ENCODE measurements at places on chromosomes 12 and 14. TPM values are rescaled to one million over a fixed set of nuclear protein-coding genes. Genes with fewer than 3 reads are reported as not detected.

The PLXNC1 gene
- 7.6 TPM for total RNA-seq

DNA sequence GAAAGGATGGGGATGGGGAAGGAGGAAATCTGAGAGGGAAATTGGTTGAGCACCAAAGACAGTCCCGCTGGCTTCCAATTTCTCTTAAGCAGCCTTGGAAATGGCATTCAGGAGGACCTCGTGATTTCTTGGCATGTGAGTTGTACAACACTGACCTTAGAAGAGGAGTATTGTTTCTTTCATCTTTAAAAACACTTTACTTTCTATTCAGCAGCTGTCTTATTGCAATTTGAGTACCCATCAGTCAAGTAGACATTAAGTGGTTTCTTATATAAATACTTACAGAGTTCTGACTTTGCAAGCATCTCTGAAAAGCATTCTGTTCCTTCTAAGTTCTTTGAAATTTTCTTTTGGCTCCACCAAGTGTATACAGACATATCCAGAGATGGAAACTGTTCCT, 83.2 kb downstream of the LMNTD1 start:
- DNase-seq = no peak

The PRB2 gene
- total RNA-seq = 0.39 TPM

GRCh38 chr12:19946550-19946949, 421.8 kb upstream of the PDE3A start:
- no peak for DNase-seq

DNA sequence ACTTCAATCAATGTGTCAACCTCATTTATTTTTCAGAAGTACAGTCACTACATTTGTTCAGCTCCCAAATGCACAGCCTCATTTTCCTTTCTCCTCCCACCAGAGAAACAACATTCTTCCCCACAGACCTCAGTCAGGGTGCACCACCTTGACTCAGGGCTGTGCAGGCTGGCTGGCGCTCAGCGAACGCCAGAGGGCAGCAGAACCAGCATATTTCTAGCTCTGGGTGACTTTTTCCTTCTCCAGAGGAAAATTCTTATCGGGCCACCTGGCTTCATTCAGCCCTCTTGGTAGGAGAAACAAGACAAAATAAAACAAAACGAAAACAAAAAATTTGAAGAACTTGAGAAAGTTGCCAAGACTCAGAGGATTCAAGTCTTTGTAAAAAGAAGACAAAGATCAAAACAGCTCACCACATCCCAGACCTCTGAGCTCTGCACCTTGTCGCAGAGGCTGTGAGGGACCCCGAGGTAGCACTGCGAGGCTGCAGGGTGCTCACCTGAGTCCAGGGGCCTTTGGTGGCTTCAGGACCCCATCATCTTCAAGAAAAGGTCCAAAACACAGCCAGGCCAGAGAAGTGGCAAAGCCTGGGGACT, 33.7 kb downstream of the PAH start:
- DNase-seq = no peak

The AVPR1A gene
- total RNA-seq = 8.8 TPM

- DNase-seq = peak; percentile 66
These were observed 16.4 kb upstream of the PUS1 start for GRCh38 chr12:131912518-131913274.

The RAPGEF3 gene
- 15.8 TPM for total RNA-seq

The GLIPR1 gene
- 12.0 TPM for total RNA-seq

The CCDC85C gene
- total RNA-seq = 35.6 TPM

The SDR9C7 gene
- 161 TPM for total RNA-seq

The IAPP gene
- total RNA-seq = not detected

DNA sequence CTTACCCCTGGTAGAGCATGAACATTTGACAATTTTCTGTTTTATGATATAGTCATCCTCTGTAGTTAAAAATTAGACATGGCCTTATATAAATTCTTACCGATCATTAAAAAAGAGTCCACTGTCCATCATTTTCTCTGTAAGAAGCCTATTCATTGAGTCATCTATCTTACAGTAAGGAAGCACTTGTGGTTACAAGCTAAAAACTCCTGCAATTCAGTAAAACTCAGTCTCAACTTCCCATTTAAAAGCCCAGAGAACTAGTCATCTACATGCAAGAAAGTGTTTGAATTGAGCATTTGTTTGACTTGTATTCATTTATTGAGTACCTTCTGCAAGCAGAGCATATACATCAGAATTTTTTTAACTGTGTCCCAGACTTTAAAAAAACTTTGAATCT, 63.3 kb downstream of the GTF2A1 start:
- DNase-seq = no peak

DNA sequence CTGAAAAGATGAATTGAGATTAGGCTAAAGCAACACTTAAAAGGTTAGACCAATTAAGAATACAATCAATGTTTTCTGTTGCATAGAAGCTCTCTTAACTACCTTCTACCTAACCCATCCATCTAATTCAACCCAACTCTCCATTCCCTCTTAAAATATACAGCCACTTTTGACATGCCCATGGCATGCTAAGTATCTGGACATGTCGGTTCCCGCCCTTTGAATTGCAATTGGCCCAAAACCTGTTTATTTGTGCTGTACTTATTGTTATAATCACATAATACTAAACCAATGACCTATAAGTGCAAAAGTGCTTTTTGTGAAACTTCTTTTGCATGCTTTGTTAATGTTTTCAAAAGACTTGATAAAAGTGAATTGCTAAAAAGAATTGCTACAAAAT, 37.6 kb upstream of the APPL2 start:
- DNase-seq = no peak

DNA sequence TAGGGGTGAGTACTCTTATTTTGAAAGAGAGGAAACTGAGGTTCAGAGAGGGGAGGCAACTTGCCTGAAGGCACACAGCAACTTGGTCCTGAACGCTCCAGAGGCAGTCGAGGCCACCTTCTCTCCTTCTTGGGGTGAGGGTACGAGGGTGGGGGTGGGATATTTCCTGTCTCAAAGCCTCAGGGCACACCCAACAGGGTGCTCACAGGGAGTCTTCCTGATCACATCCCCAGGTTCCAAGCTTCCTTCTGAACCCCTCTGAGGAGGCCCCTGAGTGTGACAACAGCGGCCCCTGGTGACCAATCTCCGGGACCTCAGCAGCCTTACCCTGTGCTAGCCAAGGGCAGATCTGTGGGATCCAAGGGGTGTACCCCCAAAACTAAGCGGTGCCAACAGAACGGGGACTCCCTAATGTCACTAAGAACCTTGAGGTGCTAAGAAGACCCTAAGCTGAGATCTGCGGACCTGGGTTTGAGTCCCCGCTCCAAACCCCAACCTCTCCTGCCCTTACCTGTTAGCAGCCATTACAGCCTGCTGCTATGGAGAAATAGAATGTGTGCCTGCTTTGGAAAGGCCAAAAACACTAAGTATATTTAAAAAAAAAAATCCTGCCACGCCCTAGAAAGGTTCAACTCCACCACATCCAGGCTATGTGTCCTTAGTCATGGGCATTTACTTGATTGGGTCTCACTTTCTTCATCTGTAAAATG, 57.9 kb downstream of the TRPV4 start:
- peak; percentile 93 for DNase-seq

The FGD6 gene
- total RNA-seq = 19.1 TPM

DNA sequence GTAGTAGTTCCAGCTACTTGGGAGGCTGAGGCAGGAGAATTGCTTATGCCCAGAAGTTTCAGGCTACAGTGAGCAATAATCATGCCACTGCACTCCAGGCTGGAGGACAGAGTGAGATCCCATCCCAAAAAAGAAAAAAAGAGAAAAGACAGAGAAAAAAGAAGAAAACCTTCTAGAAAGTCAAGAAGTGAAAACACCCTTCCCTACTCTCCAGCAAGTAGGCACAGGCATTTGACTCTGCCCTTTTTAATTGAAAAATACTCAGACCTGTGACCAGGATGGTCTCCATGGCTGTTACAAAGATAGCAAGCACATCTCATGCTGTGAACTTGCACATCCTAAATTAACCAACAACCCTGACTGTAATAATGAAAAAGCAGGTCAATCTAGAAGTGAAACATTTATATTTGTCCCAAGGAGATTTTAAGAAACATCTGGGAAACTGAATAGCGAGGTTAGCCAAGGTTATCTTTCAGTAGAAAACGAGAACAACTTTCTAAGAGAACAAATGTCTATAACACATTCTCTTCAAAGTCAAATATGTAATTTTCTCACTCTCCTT, 2.0 kb downstream of the TMTC1 start:
- no peak for DNase-seq

DNA sequence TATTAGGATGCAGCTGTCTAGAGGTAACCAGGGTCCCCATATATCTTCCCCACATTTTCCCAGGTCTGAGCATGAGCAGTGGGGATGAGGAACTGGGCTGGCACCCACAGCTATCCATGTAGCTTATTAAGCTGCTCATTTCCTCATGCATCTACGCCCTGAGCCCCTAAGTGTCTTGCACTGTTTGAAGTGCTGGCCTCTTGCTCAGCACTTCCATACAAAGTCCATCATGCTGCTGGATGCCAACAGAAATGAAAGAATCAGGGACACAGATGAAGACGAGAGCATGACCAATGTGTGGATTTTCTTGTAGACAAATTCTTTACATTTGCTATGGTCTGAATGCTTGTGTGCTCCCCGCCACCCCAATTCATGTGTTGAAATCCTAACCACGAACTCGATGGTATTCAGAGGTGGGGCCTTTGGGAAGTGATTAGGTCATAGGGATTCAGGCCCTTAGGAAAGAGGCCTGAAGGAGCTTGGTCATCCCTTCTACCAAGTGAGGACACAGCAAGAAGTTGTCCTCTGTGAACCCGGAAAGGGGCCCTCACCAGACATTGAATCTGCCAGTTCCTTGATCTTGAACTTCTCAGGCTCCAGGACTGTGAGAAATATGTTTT, 54.5 kb downstream of the C12orf75 start:
- DNase-seq = no peak

The CCDC177 gene
- not detected for total RNA-seq

DNA sequence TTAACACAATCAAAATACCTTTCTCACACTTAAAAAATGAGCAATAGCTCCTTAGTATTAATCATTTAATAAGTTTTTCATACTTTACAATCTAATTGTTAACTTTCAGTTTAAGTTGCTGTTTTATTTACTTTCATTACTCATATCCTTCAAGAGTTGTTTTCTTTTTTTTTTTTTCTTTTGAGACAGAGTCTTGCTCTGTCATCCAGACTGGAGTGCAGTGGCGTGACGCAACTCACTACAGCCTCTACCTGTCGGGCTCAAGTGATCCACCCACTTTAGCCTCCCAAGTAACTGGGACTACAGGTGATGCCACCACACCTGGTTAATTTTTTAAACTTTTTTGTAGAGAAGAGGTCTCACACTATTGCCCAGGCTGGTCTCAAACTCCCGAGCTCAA, 16.1 kb downstream of the ZBTB1 start:
- DNase-seq = no peak

The PTHLH gene
- 2.7 TPM for total RNA-seq

GRCh38 chr12:124664395-124665111, 97.1 kb upstream of the NCOR2 start:
- DNase-seq = no peak

- DNase-seq = no peak
These were observed 130.6 kb upstream of the MDM1 start for GRCh38 chr12:68462803-68463202.

The CNTN1 gene
- total RNA-seq = 7.5 TPM

DNA sequence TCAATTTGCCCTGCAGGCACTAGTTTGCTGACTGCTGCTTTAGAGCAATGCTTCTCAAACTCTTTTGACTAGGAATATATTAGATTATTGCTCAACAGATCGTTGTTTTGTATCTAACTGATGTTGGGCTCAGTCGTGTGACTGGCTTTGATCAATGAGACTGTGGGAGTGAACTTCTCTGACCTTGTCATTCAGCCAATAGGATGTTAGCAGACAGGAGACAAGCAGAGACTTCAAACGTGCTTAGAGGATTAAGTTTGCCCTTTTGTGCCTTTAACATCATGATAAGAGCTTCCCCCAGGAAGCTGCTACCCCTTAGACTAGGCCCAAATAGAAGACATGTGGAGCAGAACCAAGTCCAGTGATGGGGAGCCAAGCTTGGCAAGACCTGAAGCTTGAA, 76.7 kb upstream of the ELK3 start:
- DNase-seq = no peak

The NGB gene
- not detected for total RNA-seq

GRCh38 chr14:65356327-65356836, 56.1 kb upstream of the FUT8 start:
- no peak for DNase-seq

The KERA gene
- total RNA-seq = not detected

The RNASE3 gene
- not detected for total RNA-seq

- DNase-seq = no peak
These were observed 8.0 kb downstream of the MMP17 start for GRCh38 chr12:131836193-131836592.

The DTX1 gene
- 3.0 TPM for total RNA-seq

The ZNF410 gene
- total RNA-seq = 49.6 TPM

DNA sequence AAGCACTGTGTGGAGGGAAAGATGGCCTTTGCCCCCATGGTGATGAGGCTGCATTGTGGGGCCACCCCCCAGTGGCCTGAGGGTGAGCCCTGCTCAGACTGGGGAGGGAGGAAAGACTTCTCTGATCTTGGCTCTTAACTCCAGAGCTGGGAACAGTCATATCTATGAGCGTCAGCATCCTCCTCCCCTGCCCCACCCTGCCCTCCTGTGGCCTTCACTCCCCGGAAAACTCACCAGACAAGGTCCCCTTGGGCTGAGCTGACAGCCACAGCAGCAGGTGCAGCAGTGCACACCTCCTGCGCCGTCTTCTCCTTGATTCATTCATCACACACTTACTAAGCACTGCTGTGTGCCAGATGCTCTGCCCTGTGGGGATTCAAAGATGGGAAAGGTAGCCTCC, 98.8 kb downstream of the B4GALNT3 start:
- no peak for DNase-seq

The SIX1 gene
- total RNA-seq = not detected

DNA sequence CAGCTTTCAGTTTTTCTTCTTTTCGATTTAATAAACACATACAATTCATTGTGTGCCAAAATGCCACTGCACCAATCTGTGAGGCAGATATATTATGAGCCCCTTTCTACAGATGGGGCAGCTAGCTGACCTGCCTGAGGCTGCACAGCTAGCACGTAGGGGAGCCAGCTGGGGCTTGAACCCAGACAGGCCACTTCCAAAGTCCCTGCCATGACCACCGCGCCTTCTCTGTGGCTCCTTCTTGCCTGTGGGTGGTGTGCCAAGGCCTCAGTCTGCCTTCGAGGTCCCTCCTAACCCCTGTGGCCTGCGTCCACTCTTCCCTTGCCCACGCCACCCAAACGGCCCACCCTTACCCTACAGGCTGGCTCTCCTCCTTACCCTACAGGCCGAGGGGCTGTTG, 16.2 kb downstream of the FAM222A start:
- no peak for DNase-seq

- DNase-seq = no peak
These were observed 336.9 kb downstream of the DUSP6 start for GRCh38 chr12:89015419-89015818.

GRCh38 chr12:32651151-32651955, 27.7 kb upstream of the DNM1L start:
- DNase-seq = no peak

The KRT3 gene
- total RNA-seq = not detected

- DNase-seq = peak; percentile 56
These were observed 71.3 kb downstream of the SUSD6 start for GRCh38 chr14:69682621-69683263.

DNA sequence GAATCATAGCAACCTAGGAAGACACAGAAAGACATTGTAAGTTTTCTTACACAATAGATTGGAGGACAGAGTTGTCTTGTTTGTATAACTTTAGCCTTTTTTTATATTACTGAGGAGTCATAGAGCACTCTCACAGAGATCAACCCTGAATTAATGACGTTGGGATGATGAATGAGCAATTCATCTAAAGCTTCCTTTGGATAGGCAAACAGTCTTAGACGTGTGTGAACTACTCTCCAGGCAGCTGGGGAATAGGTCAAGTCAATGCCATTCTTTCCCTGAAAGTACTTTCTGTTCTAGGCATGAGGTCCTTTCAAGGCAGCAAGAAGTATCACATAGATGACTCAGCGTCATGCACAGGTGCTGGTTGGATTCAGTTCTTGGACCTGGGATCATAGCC, 369.1 kb upstream of the NOVA1 start:
- DNase-seq = peak; percentile 30
